CD4-positive, alpha-beta T cell treated with Interleukin-17A for 4 hours (primary cell): ENCODE measurements at places on chromosomes 3 and 15.

DNA sequence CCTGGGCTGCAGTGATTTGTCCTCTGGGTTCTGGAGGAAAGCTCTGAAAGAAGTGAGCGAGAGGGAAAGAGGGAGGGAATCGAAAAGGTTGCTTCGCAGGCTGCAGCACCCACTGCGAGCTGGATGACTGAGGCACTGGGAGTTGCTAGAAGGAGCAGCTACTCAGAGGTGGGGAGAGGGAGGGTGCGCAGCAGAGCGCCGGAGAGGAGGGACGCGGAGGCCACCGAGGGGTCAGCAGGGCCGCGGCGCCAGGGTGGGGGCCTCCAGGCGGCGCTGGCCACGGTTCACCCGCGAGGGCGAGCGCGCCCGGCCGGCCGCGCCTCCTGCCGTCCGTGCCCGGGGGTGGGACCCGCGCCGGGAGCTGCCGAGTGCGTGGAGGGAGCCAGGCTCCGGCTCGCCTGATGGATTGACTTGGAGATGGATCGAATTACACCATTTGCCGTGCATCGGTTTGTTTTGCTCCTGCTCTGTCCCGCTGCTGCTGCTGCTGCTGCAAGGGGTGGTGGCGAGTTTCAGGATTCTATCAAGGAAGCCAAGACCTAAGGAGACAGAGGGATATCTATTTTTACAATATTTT, at the start of gene SEMA6D:
Gene SEMA6D (plus strand): TSS at position 470 of the 577 bp plus-strand sequence. CDS start 42,294 bp downstream, outside the sequence.
- no peak for DNase-seq

GRCh38 chr3:18008706-18009368, 266.4 kb upstream of the TBC1D5 start:
- DNase-seq, result no peak

DNA sequence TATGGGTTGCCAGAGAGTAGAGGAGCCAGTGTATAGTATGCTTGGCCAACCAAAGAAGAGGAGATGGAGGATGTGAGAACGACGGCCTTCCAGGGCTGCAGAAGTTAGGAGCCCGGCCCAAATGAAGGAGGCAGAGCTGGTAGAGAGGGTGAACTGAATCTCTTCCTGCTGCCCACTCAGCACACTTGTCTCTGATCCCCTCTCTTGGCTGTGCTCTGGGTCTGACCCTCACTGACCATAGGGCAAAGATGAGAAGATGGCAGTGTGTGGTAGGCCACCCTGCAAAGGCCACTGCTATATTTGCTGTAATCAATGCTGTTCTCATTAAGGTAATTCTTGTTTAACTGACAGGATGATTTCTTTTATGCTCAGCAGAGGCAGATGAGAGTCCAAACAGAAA, 256.0 kb downstream of the OCA2 start:
- DNase-seq, result no peak

GRCh38 chr3:129310111-129311011, 31.7 kb downstream of the HMCES start:
- DNase-seq, result no peak

- DNase-seq, result no peak
Measured at GRCh38 chr15:77647961-77648360, 15.2 kb upstream of the LINGO1 start.

DNA sequence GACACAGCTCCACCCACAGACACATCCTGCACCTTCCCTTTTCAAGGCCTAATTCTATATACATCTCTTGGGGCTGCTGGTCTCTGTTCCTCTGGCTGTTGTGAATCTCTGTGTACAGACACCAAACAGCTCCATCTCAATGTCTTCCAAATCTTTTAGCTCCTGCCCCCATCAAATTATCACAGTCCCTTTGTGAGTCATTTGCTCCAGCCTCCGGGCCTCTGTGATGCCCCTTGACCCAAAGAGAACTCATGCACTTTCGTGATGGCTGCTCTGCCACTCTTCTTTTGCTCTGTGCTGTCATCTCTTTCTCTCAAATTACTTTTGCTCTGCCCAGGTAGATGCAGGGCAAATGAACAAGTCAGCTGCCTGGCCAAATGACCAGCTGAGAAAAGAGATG, 369.0 kb upstream of the CDIN1 start:
- DNase-seq, result no peak

DNA sequence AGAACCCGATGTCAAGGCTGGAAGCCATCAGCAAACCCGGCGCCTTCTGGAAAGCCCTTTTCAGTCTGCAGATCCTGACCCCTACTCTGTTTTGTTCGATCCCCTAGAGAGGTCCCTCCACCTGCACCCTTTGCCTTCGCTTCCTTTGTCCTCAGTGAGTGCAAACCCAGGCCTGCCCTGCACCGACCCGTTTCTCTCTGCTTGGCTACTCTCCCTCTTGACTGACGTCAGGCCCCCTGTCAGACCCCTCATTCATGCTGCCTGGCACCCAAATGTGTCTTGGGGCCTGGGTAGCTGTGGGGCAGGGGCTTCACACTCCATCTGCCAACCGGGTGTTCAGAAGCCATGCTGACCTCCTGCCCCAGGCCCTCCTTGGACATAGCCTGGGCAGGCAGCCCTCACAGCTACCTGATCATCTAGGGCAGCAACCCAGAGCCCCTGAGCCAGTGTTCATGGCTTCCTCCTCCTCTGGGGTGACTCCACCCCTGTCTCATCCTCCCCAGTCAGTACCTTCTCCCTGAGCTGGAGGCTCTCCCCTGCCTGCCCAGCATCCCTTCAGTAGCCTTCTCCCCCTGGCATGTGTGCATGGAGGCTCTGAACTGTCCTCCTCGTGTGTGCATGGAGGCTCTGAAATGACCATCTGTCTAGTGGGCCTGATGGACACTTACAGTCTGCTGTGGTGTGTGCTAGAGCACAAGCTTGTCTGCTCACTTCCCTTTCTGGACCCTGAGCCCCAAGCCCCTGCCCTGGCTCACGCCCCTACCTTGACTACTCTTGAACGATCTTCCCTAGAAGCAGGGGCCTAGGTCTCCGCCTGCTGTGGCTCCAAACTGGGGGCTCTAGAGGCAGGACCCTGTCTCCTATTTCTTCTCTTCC, 69.4 kb downstream of the EXOG start:
- DNase-seq, result no peak
